ENCODE measurements at places on chromosomes 7 and 10.

GRCh38 chr7:27202862-27203134 lies 2.9 kb upstream of the HOXA13 start:
- DNase-seq, result no peak

DNA sequence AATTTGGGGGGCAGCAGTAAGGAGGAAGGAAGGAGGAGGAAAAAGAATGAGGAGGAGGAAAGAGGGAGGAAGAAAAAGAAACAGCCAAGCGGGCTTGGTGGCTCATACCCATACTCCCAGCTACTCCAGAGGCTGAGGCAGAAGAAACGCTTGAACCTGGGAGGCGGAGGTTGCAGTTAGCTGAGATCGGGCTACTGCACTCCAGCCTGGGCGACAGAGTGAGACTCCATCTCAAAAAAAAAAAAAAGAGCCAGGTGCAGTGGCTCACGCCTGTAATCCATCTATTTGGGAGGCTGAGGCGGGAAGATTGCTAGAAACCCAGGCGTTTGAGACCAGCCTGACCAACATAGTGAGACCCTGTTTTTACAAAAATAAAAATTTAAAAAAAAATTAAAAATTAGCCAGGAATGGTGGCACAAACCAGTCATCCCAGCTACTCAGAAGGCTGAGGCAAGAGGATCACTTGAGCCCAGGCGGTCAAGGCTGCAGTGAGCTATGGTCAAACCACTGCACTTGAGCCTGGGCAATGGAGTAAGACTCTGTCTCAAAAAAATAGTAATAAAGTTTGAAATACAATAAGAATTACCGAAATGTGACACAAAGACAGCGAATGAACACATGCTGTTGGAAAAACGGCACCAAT lies 14.1 kb upstream of the CRCP start:
- no peak for DNase-seq

DNA sequence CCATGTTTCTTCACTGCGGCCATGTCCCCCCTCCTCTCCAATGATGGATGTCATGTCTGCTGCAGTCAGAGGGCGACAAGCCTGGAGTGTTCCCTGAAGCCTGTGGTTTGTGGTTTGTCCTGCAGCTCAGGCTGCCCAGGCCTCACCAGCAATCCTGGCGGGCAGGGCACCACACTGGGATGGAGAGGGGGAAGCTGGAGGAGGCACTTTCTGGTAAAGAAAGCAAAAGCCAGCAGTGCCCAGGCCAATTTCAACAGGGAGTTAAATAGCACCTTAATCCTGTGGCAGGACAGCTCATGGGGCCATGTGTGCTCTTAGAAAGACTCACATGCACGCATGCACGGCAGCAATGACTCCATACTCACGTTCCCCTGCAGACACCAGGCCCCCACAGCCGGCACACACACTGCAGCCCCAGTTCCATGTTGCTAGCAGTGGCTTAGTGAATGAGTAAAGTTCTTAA lies 158.3 kb downstream of the EGFR start:
- DNase-seq, result no peak

GRCh38 chr10:73054286-73054685 lies 42.4 kb downstream of the P4HA1 start:
- DNase-seq, result no peak

- DNase-seq, result no peak
Measured at GRCh38 chr10:110695539-110695886, 51.4 kb downstream of the RBM20 start.

DNA sequence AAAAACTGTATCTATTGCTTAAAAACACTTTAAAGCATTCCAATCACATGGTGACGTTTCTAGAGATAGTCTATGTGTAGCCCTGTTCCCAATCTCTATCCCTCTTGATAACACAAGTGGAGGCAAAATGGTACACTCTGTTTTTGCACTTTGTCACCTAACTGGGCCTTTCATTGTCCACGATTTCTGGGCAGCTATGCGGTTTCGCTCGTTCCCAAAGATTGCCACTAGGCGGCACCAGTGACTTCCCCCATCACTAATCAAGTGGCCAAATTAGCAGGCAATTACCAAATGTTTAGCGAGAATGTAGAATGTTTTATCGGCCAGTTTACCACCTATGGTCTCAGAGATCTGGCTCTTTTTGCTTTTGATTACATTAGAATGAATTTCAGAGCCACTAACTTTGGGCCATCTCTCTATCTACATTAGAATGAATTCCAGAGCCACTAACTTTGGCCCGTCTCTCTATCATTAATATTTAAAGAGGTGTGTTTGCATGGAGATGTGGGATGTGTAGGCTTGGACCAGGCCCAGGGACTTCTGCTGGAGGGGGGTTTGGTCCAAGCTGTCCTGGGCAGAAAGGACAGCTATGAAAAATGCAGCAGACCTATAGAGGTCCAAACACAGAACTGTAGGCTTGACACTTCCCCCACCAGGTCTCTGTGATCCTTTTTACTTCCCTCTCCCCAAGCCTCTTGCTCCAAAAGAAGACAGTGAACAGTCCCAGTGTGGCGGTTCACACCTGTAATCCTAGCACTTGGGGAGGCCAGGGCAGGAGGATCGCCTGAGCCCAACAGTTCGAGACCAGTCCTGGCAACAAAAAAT lies 90.1 kb downstream of the EPC1 start:
- DNase-seq, result peak; percentile 67

GRCh38 chr10:63206997-63207811 lies 74.1 kb downstream of the NRBF2 start:
- no peak for DNase-seq

- DNase-seq, result no peak
Measured at GRCh38 chr7:67392596-67393438, 396.2 kb downstream of the TYW1 start.

GRCh38 chr7:4830176-4830575 lies 31.7 kb downstream of the PAPOLB start:
- DNase-seq, result peak; percentile 29

DNA sequence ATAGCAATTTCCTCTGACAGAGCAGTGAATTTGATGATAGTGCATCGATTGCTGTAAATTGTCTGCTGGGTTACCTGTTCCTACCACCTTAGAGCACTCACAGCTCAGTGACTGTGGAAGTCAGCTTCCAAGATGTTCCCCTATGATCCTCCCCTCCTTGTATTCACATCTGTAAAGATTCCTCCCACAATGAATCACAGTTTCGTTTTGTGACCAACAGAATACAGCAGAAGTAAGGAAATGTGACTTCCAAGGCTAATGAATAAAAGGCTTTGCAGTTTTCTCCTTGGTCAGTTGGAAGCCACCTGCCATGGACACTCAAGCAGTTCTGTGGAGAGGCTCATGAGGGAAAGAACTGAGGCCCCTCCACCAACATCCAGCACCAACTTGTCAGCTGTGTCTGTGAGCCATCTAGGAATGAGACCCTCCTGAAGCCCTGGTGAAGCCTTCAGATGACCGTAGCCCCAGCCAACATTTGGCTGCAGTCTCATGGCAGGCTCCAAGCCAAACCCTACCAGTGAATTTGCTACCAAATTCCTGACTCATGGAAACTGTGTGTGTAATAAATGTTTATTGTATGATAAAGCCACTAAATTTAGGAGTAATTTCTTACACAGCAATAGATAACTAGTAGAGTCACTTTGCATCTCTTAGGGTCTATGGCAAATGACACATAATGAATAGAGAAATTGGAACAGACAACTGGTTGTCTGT lies 309.5 kb upstream of the NPVF start:
- DNase-seq, result no peak

GRCh38 chr10:84447701-84448400 lies 119.5 kb downstream of the CCSER2 start:
- DNase-seq, result no peak

- DNase-seq, result no peak
Measured at GRCh38 chr7:136399385-136399784, 422.2 kb upstream of the MTPN start.

- DNase-seq, result no peak
Measured at GRCh38 chr10:97353945-97354344, 19.4 kb upstream of the FRAT2 start.

- no peak for DNase-seq
Measured at GRCh38 chr7:122438006-122438405, 133.5 kb upstream of the FEZF1 start.

DNA sequence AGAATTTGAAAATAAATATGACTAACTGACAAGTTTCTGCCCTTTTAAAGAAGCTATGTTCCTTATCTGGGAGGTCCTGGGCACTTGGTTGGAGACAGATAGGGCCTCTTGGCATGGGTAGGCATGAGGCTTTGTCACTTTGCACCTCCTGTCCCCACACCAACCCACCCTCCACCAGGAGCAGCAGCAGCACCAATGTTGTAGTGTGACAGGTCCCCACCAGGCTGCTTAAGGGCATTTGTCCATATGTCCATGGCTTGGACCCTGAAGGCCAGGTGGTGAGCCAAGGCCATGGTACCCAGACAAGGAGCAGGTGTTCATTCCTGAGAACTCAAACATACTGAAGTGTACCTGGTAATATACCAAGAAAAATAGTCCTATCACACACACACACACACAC lies 629.1 kb downstream of the ACTR3B start:
- DNase-seq, result no peak

- no peak for DNase-seq
Measured at GRCh38 chr7:25804154-25804553, 347.8 kb upstream of the NFE2L3 start.

- no peak for DNase-seq
Measured at GRCh38 chr10:32163071-32163761, 107.0 kb upstream of the KIF5B start.

DNA sequence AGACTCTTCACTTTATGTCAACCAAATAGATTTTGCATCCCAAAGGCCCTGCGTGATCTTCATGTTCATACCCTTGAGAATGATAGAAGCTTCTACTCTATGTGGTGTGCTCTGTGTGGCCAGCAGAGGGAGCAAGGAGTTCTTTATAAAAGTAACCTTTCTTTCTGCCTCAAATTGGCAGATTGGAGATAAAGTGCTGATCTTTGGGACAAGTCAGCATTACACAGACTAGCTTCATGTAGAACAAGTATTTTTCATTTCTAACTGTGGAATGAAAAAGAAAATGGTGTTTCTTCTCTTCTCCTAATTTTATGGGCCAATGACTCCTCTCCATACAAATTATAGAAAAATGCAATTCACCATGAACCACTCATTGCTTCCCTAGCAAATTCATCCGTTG lies 1214.1 kb downstream of the SORCS1 start:
- DNase-seq, result no peak

DNA sequence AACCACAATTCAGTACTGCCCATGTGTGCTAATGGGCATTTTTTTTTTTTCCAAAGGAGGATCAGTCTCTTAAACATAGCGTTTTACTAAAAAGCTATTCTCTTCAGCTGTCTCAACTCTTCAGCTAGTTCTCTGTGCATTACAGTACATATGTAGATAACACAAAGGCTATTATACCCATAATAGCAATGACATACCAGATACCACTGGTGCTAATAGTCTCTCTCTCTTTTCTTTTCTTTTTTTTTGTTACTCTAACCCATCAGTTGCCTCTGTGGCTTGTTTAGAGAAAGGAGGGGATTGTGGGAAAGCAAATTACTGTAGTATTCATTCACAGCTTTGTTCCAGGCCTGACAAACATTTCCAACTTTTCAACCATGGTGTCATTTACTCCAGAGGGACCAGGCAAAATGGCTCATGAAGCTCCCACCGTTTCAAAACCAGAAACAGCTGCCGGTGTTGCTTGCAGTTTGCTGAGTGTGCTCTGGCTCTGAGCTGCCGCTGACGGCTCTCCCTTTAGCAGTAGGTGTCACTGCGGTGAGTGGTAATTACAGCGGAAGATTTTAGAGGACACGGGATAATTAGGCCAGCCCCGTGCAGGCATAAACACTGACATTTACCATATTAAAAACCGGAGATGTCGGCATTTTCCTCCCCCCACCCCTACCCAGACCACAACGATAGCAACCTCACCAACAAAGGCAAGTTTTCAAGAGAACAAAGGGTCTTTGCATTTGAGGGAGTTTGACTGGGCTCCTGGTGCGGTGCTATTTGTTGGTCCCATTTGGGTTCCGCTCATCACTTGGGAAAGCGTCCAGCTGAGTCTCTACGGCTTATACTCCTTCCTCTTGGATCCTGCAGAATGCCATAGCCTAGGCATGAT lies 1005.5 kb downstream of the KCNMA1 start:
- DNase-seq, result no peak

- no peak for DNase-seq
Measured at GRCh38 chr10:98172495-98172894, 38.0 kb downstream of the R3HCC1L start.

- DNase-seq, result peak; percentile 41
Measured at GRCh38 chr7:142303650-142304049, 45.8 kb upstream of the PRSS58 start.

- no peak for DNase-seq
Measured at GRCh38 chr10:96228408-96228994, 42.9 kb downstream of the BLNK start.

DNA sequence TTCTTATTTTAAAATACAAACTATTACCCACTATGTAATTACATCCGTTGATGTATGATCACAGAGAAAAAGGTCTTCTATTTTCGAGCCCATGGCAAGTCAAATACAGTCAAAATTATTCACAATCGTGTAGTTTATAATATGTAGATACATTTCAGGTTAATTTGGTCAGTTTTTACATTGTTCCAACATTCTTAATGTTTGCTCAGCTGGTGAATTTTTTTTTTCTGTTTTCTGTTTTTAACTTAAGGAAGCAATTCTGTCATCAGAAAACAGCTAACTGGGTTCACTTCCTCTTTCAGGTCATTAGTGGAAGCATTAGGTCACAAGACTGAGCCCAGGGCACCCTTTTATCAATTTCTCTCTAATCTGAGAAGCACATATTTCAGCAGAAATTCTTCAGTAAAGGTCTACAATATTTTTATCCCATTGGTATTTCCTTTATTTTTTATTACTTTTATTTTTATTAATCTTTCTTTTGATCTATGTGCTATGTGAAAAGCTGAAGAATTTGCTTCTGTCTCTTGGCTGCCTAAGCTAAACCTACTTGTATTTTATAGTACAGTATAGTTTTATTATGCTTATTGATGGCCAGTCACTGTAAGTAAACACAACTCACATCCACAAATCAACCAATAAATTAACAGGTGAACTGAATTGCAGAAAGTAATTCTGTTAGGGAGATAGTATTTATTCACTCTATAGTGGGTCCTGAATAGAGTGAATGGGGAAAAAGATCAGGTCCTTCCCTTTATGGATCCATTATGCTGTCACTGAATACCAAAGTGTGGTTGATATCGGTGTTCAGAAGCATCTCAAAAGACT lies 84.6 kb downstream of the ICA1 start:
- DNase-seq, result peak; percentile 20

- DNase-seq, result no peak
Measured at GRCh38 chr10:120606051-120606764, 149.2 kb downstream of the PLPP4 start.

DNA sequence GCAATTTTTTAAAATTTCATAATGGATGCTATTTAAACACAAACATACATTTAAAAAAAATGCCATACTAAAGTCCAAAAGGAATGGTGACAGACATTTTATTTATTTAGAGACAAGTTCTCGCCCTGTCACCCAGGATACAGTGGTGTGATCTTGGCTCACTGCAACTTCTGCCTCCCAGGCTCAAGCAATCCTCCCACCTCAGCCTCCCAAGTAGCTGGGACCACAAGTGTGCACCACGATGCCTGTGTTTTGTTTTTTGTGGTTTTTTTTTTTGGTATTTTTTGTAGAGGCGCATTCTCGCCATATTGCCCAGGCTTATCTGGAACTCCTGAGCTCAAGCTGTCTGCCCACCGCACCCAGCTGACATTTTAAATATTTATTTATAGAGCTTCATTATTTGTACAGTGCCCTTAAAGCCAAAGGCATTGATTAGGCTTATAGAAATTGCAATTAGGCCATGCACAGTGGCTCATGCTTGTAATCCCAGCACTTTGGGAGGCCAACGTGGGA lies 703.5 kb downstream of the AUTS2 start:
- no peak for DNase-seq

- no peak for DNase-seq
Measured at GRCh38 chr7:20183086-20183485, 34.1 kb downstream of the MACC1 start.
